ENCODE measurements at places on chromosomes 3 and 15.
A peak's percentile ranks its signal among the peaks of the same experiment; 100 is the strongest.

GRCh38 chr15:54803987-54804386 lies 392.8 kb downstream of the RSL24D1 start:
- no peak for DNase-seq

GRCh38 chr15:25862472-25863110 lies 536 bp downstream of the ATP10A start:
- DNase-seq: peak; percentile 75

DNA sequence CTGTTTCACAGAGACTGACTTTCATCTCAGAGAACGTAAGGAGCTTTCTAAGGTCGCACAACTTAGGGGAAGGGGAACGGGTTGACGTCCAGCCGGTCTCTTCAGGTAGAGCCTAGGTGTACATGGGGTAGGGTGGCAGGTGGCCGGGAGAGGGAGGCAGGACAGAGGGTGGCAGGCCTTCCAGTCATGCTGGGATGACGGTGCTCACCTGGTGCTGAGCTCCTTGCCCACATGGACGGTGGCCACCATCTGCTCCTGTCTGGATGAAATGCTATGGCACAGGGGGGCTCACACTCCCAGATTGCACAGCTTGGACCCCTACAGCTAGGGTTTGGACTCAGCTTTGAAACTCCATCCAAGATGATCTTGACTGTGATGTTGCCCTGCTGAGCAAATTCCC lies 144.5 kb downstream of the ATP10A start:
- no peak for DNase-seq

GRCh38 chr15:48644827-48645557 lies 517 bp downstream of the FBN1 start:
- DNase-seq: no peak

DNA sequence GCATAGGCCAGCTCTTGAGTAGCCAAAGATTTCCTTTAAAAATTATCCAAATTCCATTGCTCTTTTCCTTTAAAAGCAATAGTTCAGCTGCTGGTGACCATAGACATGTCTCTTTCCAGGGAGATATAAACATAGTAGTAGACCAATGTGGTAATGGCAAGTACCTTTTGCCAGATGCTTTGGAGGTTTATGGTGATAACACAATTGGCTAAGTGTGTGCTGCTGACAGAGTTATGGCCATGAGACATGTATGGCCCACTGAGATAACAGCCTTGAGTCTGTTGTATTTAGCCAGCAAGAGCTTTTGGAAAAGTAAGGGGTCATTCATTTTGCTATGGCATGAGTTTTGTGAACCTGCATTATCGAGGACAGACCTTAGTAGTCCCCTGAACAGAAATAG lies 1146.8 kb downstream of the TUSC7 start:
- DNase-seq: no peak

DNA sequence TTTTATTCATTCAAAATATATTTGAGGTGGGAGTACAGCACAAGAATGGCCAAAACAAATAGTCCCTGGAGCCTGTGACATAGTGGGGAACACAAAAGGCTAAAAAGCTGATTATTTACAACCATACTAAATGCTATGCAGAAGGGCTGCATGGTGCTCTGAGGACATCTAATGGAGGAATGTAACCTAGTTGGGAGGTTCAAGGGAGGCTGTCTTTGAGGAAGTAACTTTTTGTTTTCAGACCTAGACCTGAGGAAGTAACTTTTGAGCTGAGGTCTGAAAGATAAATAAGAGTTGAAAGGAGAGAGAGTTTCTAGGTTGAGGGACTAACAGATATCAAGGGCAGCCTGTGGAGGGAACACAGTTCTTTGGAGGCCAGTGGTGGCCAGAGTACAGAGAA lies 34.8 kb upstream of the RASA2 start:
- peak; percentile 64 for DNase-seq

GRCh38 chr3:195908694-195909581 lies 587 bp upstream of the TNK2 start:
- no peak for DNase-seq

Measured in T-cell (primary cell).